ENCODE measurements at places on chromosomes 12 and 14.

- DNase-seq, result no peak
Measured at GRCh38 chr14:24312736-24313507, 1.6 kb downstream of the LTB4R start.

DNA sequence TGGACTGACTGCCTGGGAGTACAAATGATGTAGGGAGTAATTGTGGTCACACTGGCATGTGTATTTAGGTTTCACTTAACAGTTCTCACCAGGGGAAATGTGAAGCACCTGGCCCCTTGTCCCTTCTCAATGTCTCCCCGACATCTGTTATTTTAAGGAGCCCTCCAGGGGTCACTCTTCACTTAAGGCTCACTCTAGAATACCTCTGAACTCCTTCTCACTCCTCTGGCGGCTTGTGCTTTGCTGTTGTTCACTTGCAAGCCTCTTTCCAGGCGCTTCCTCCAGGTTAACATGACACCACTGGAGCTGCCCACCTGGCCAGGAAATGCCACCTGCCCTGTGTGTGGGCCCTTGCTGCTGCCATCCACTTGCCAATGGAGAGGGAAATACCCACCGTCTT lies 56.5 kb upstream of the GZMB start:
- DNase-seq, result no peak

- DNase-seq, result no peak
Measured at GRCh38 chr12:105032703-105033357, 46.7 kb downstream of the NOPCHAP1 start.

- no peak for DNase-seq
Measured at GRCh38 chr14:94925416-94926173, 155.7 kb upstream of the GSC start.

GRCh38 chr12:101792046-101792931 lies 38.5 kb downstream of the GNPTAB start:
- no peak for DNase-seq

- no peak for DNase-seq
Measured at GRCh38 chr14:76377735-76378074, 1.8 kb downstream of the ESRRB start.

- DNase-seq, result no peak
Measured at GRCh38 chr14:70888681-70889175, 18.5 kb upstream of the PCNX1 start.

GRCh38 chr14:106518054-106518943 lies 991.9 kb downstream of the TMEM121 start:
- DNase-seq, result peak; percentile 71

- no peak for DNase-seq
Measured at GRCh38 chr14:96762650-96763049, 34.5 kb upstream of the VRK1 start.

DNA sequence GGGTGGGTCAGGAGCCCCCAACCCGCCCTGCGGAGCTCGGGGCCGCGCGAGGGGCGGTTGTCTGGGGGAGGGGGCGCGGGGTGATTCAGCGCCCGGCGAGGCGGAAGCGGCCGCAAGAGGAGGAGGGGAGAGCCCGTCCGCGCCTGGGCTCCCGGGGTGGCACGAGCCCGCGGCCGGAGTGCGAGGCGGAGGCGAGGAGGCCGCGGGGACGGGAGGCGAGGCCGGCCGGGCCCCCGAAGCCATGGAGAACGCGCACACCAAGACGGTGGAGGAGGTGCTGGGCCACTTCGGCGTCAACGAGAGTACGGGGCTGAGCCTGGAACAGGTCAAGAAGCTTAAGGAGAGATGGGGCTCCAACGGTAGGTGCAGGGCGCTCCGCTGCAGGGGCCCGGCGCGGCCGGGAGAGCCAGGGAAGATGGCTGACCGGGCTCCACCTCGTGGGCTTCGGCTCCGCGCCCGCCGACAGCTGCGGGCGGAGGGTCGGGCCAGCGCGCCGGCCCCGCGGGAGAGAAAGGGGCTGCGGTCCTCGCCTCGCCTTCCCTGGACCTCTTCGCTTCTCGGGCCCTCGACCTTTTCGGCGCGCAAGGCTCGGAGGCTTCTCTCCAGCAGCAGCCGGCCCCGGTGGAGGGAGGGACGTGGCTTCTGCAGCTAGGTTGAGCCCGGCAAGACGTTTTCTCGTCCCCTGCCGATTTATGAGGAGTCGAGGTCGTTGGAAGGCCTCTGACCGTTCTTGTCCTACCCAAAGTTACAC lies 677 bp downstream of the ATP2A2 start:
- no peak for DNase-seq

GRCh38 chr12:72074065-72074464 lies 135.4 kb downstream of the TPH2 start:
- no peak for DNase-seq

GRCh38 chr12:117494833-117495655 lies 133.6 kb upstream of the NOS1 start:
- no peak for DNase-seq

DNA sequence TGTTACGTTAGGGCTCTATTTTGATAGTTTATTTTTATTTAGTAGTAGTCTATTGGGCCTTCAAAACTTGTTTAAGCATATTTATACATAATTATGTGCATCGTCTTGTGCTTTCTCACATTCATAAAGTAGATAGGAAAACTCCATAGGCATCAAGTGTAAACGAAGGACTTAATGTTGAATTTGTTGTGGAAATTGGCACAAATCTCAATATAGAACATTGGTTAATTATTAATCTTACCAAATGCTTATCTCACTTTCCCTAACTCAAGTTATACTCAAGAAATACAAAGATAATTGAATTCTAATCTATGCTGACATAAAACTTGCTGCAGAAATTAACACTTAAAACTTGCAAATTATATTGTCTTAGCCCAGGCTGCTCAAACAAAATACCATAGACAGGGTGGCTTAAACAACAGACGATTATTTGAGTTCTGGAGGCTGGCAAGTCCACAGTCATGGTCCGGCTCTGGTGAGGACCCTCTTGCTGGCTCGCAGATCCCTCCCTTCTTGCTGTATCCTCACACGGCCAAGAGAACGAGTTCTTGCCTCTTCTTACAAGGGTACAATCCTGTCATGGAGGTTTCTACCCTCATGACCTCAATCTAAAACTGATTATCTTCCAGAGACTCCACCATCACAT lies 18.8 kb downstream of the STYX start:
- DNase-seq, result no peak

GRCh38 chr12:102970780-102971179 lies 13.3 kb downstream of the ASCL1 start:
- no peak for DNase-seq

- no peak for DNase-seq
Measured at GRCh38 chr12:54423816-54424150, 4.7 kb upstream of the ITGA5 start.

GRCh38 chr14:57462551-57462950 lies 31.1 kb downstream of the CCDC198 start:
- DNase-seq, result no peak

GRCh38 chr14:100822013-100822412 lies 3.9 kb upstream of the MEG3 start:
- DNase-seq, result no peak

DNA sequence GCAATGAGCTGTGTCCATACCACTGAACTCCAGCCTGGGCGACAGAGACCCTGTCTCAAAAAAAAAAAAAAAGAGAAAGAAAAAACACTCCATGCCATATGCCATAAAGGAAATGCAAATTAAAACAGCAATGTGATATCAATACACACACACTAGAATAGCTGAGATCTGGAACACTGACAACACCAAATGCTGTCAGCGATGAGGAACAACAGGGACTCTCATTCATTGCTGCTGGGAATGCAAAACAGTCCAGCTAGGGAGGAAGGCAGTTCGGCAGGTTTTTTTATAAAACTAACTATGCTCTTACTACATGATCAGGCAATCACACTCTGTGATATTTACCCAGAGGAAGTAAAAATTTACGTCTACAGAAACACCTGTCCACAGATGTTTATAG lies 3.4 kb upstream of the ABCB9 start:
- DNase-seq, result no peak

- no peak for DNase-seq
Measured at GRCh38 chr12:112270673-112271072, 111.6 kb downstream of the HECTD4 start.

GRCh38 chr14:33916663-33917565 lies 34.0 kb downstream of the EGLN3 start:
- no peak for DNase-seq

- DNase-seq, result no peak
Measured at GRCh38 chr14:55536204-55536708, 43.8 kb upstream of the KTN1 start.

- DNase-seq, result no peak
Measured at GRCh38 chr14:95707327-95707726, 6.6 kb downstream of the TCL1A start.

GRCh38 chr12:48219631-48220030 lies 16.5 kb upstream of the OR10AD1 start:
- no peak for DNase-seq

DNA sequence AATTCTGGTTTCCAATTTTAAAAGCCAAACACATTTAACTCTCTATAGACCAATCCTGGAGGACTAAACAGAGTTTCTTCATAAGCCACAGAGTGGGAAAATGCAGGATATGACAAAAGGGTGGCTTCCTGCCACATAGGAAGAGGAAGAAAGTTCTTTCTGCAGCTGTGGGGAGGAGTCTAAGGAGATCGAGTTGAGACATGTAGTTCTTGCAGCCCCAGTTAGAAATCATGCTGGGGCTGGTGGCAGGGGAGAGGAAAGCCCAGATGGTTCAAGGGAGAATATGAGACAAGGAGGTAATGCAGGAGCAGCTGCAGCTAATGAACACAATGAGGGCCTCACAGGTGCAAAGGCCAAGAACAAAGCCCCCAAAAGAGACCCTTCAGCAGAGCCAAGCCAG lies 85.0 kb upstream of the ARID2 start:
- no peak for DNase-seq

GRCh38 chr12:132056320-132056719 lies 87.8 kb downstream of the DDX51 start:
- DNase-seq, result no peak

DNA sequence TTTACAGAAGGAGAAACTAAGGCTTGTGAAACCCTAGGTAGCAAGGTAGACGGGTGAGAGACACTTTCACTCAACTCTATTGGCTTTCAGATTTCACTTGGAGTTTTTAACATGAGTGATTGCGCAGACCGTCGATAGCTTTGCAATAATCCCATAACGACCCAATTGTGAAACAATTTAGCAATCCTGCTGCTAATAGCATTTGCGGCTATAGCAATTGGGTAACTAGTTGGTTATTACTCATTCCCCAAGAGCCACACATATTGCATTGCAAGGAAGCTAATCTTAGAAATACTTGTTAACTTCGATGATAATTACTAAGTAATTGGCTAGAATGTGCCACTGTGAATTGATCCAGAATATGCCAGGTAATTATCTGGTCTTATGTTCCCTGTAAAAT lies 159.9 kb upstream of the NOS1 start:
- DNase-seq, result no peak

- no peak for DNase-seq
Measured at GRCh38 chr14:54698501-54698900, 131.6 kb downstream of the SAMD4A start.

- DNase-seq, result no peak
Measured at GRCh38 chr12:123141615-123142517, 9.0 kb downstream of the PITPNM2 start.

GRCh38 chr12:64450711-64451486 lies 1.0 kb upstream of the TBK1 start:
- DNase-seq, result no peak

DNA sequence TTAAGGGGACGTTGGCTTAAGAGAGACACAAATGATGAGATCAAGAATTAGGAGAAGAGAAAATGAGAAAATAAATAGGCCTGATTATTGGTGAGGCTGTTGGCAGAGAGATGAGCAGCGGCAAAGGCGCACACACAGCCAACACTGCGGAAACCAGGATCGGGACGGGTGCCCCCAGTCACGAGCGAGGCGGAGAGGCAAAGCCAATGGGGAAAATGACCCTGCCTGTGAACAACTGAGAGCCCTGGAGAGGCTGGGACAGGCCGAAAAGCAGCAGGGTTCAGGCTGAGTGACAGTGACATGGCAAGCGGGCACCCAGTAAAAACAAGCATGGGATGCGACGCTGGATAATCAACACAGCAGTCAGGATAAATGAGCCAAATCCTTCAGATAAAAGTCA lies 21.0 kb downstream of the SLC15A4 start:
- no peak for DNase-seq

GRCh38 chr12:58306266-58307000 lies 365.1 kb downstream of the ATP23 start:
- no peak for DNase-seq

DNA sequence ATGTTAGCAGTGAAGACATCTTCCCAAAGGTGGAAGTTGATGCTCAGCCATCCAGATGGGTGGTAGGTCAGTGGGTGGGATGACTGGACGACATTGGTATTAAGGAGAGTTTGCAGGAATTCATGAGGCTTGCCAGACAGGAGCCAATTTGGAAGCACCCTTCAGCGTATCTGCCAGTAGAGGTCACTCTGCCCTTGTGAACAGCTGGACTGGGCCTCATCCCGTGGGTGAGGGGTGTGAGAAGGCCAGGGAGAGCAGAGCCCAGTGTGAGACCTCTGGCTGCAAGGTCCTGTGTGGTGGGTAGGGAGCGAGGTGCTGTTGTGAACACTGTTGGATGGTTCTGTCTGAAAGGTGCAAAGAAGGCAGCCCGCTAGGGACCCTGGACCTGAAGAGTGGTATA lies 37.7 kb downstream of the SLC5A8 start:
- no peak for DNase-seq

GRCh38 chr14:74829251-74829650 lies 46.7 kb downstream of the PROX2 start:
- DNase-seq, result no peak

DNA sequence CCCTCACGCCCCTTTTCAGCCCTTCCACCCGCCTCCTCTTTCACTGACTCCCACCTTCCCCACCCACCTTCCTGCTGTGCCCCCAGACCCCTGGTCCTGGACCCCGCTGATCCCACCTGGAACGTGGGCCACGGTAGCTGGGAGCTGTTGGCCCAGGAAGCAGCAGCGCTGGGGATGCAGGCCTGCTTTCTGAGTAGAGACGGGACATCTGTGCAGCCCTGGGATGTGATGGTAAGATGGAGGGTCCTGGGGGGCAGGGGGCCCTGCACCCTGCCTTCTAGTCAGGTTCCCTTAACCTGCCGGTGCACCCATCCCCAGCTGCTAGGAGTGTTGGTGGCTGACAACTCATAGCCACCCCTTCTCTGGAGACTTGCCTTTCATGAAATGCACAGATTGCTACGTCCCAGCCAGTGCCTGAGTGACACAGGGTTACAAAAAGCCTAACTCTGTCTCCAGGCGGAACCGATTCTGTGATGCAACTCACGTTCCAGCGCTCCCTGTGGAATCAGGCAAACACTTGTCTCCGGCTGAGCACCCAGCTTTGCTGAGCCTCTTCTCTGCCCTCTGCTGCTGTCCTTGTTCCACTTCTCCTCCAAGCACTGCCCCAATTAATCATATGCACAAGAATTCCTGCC lies 15.0 kb upstream of the OAS2 start:
- DNase-seq, result no peak

DNA sequence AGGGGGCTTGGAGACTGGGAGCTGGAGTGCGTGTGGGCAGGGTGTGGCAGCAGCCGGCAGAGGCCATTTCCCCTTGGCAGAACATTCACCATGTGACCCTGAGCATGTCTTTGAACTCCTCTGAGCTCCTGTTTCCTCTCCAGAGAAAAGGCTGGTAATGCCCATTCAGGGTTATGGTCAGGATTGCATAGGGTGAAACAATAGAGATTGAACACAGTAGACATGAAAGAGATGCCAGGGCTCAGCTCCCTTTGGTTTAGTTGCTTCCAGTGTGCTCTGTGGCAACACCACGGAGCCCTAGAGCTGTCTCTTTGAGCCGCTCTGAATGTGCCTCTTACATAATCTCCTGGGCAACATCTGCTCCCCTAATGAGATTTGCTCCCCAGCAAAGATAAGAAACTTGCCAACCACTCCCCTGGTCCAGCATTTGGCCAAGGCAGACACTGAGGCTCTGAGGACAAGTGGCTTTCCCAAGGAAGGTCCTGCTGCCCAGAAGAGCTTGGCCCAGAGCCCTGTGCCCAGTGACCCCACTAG lies 4.6 kb downstream of the IFI27 start:
- DNase-seq, result no peak

All from stimulated activated CD4-positive, alpha-beta T cell treated with anti-CD3 and anti-CD28 coated beads, Interleukin-1b, Interleukin-23, amount 100 ng/mL, for 1 hour (primary cell).